Hypothalamus (tissue), 51 donors: ENCODE measurements at places on chromosomes 1 and 21.

GRCh38 chr1:230641900-230642262 is 400 bp upstream of the COG2 start:
- DNase-seq, result no peak

DNA sequence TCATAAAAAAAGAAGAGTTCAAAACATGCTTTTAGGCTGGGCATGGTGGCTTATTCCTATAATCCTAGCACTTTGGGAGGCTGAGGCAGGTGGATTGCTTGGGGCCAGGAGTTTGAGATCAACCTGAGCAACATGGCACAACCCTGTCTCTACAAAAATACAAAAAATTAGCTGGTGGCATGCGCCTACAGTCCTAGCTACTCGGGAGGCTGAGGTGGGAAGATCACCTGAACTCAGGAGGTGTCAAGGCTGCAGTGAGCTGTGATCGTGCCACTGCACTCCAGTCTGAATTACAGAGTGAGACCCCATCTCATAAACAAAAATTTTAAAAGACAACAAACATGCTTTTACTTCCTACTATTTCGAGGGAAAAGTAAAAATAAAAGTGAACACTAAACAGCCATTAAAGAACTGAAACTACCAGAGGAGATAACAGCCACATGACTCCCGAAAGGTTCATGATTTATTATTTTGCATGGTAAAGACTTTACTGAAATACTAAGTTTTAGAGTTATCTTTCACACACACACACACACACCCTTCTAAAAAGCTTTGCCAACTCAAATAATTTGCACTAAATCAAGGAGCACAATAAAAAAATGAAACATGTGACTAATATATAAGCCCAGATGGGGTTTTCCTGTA is 48.1 kb downstream of the USP1 start:
- DNase-seq, result no peak

DNA sequence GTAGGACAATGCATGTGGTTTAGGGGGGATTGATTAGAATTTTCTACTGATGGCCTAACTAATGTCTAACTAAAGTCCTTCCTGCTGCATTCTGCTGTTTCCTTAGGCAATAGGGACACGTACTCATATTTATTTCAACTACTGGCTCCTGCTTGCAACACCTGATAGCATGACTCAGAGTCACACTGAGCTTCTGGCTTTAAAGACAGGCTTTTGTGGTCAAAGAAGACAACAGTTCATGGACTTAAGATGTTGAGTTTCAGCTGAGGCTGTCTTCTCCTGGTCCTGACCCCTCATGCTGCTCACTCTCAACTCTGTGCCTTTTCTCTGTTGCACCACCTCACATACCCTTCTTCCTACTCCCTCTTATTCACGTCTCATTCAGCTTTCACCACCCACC is 29.1 kb upstream of the TRABD2B start:
- no peak for DNase-seq

DNA sequence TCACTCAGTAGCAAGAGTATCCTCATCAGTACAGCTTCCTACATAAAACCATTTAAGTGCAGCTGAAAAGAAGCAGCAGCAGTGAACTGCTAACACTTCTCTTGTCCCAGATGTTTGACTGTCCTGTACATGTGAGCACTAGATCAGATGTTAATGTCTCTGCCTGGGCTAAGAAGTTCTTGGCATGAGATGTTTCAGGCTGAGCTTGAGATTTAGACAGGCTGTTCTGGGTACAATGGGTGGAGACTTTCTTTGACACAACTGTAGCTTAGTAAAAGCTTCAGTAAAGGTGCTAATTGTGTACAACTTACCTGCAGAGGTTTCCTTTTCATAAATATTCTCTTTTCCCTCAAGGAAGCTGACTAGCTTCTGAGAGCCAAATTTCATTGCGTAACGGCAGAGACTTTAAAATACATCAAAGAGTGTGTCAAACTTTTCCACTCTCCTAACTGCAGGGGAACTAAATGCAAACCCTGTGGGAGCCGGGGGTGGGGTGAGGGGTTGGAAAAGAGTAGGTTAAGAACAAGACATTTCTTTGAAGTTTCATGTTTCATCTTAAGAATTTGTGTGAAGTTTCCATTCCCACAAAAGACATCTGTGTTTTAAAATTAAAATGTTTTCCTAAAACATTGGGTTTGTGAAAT is 82.1 kb upstream of the CCDC190 start:
- DNase-seq, result no peak

GRCh38 chr1:154595621-154596020 is 12.4 kb downstream of the ADAR start:
- no peak for DNase-seq

DNA sequence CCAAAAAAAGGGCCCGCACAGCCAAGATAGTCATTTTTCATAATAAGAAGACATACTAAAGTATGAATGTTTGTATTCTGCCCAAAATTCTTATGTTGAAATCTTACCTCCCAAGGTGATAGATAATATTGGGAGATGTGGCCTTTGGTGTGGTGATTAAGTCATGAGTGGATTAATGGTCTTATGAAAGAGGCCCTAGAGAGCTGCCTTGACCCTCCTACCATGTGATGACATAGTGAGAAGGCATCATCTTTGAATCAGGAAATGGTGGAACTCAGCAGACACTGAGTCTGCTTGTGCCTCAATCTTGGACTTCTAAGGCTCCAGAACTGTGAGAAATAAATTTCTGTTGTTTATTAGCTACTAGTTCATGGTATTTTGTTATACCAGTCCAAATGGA is 11.8 kb upstream of the RNPC3 start:
- DNase-seq, result no peak

DNA sequence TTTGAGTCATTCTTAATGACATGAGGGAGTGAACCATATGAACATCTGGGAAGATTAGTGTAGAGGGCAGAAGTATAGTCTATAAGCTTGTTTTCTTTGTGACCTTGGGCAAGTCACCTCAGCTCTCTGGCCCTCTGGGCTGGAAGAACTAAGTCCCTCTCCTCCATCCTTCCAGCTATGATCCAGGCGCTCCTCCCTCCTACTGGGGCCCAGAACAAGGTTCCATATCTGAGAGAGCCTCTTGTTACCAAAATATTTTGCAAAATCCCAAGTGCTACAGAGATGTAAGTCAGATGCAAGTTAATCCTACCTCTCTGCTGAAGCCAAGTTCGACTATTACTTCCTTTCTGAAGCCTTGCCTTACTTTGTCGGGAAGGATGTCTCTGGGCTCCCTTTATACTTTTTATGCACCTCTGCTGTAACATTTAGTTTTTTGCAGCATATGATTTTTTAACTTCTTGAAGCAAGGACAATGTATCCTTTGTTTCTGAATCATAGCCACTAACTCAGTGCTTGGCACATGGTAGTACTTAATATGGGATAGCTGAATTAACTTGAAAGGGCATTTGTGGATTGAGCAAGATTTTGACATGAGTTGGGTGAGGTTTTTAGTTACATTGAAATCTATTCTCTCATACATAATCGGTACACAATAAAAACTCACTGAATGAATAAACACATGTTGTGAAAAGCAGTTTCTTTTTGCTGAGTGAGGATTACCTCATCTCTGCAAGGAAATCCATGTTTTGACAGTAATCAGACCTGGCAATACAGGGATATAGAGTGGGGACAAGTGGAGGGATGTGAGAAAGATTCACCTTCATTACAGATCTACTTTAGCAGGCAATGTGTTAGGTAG is 54.7 kb upstream of the BEND5 start:
- DNase-seq, result no peak

- no peak for DNase-seq
Measured at GRCh38 chr21:34280389-34280795, 83.4 kb upstream of the KCNE2 start.

DNA sequence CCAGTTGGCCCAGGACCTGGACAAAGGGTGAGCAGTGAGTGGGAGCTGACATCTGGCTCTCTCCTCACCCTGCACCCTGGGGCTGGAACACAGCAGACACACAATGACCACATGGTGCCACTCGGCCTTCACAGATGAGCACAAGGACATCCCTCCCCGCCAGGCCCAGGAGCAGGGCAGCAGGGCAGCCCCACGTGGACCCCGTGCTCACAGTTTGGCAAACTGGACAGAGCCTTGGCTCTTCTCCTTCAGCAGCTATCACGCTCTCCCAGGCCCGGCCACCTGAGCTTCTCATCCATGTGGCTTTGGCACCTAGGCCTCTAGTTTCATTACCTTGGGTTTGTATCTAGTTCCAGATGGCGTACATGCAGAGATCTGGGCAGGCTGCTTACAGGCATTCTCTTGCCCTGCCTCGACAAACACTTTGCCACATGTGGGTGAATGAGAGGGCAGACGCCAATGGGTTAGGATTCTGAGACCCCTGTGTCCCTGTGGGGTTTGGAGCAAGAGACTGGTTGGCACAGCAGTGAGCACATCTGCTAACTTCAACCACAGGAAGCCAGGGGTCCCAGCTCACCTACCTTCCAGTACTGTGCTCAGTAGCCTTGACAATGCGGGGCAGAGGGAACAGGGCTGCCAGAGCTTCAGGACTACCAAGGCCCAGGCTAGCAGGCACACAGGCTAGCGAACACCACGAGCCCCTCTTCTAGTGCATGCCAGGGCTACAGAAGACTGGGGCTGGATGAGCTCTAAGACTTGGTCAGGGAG is 3.4 kb upstream of the PTPRF start:
- DNase-seq, result no peak

DNA sequence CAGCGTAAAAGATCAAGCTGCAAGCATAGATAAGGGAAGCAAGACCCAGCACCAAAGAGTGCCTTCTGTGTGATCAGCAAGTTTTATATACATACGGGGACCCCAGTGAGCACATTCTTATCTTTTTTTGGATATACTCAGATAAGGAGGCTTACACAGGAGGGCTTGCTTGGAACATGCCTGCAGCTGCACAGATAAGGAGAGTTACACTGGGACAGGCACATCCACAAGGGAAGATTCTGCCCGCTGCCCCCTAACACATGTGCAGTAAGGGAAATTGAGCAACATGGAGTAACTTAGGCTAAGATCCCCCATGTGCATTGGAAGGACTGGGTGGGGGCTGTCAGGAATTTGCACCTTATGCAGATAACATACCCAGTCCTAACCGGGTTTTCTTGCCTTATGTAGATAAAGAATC is 1334.8 kb downstream of the MRPL39 start:
- DNase-seq, result no peak

DNA sequence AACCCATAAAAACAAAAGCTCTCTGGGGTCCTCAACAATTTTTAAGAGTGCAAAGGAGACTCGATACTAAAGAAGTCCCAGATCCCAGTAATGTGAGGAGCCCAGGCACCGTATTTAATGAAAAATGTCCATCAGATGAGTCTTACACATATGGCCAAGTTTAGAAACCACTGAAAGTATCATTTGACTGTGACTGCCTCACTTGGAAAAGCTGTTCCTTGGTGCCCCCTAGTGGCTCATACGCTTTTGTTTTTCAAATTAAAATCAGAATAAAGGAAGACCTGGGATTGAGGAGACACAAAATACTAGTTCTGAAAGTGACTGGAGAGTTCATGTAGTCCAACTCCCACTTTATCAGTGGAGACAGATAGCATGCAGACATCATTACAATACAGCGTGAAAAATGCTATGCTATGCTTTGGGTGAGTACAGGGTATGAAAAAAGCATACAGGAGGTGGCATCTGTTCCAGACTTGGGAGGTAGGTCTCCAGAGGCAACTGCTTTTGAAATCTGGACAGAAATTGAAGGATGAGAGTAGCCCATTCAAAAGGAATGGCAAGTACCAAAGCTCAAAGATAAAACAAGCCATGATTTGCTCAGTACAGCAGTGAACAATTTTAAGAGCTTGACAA is 33.8 kb downstream of the GDAP2 start:
- DNase-seq, result peak; percentile 3

DNA sequence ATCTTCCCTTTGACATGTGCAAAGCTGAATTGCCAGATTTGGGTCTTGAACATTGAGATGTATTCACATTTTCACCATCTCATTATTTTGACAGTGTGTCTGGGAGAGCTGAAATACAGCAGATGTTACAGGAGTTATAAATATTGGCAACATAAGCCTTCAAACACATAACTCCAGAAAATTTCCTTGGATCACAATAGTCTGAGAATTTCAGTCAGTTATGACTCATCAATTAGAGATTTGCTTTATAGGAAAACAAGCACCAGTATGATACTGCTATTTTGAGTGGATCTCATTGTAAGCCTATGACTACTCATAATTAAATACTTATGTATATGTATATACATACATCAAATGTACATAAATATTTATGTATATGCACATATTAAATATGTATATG is 1171.8 kb downstream of the AMY1C start:
- DNase-seq, result no peak

DNA sequence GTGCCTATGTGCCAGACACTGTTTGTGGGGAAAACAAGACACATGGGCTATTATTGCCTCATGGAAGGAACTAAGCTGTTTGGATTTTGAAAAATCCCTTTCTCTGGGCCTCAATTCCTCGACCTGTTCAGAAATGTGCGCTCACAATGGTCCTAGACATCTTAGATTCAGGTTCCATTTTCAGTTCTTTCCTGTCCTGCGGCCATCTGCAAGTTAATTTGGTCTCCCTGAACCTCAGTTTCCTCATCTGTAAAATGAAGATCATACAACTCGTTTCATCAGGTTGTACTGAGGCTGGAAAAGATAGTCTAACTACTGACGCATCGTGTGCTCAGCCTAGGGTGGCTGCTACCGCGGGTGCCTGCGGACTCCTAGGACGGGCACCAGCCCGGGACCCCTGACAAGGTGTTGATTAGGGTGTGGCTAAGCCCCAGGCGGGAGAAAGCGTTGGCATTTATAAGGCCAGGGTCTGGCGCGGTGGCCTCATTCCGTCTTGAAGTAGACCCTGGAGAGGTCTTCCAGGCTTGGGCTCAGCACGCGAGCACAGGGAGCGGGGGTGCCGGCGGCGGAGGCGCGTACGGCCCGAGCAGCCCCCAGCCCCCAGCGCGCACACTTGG is 493 bp upstream of the ELOA start:
- DNase-seq, result no peak

DNA sequence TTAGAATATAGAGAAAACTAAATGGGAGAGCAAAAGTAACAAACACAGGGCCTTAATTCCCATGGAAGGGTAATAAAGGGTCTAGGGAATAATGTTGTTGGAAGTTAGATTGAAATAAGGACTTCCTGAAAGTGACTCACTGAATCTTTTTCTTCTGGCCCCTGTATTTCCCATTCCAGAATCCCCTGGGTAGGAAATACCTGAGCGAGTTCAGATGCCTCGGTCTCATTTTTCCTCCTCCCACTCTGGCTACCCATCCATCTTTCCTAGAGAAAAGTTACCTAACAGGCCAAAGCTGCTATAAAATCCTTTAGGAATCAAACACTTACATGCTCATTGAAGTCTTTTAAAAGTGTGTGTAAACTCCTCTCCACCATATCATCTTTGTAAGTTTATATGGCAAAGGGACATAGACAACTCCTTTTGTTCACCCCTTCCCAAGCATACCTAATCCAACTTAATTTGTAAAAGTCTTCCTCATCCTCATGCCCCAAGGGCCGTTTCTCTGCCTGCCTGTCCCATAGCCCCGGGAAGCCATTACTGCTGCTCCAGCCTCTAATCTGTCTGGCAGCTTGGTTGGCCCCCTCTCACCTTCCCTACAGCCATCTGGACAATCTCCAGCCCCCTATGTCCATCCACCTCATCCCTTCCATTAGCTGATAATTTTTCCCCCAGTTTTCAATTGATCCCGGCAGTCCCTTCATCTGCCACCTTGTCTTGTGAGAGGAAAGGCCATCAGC is 3.3 kb upstream of the MEF2D start:
- no peak for DNase-seq

GRCh38 chr1:203038891-203039608 is 12.8 kb downstream of the PPFIA4 start:
- DNase-seq, result no peak

- DNase-seq, result no peak
Measured at GRCh38 chr21:31992391-31992790, 119.6 kb downstream of the HUNK start.
